CD4-positive, alpha-beta T cell (primary cell): ENCODE measurements at places on chromosomes 6 and 20.
A peak's percentile ranks its signal among the peaks of the same experiment; 100 is the strongest.

DNA sequence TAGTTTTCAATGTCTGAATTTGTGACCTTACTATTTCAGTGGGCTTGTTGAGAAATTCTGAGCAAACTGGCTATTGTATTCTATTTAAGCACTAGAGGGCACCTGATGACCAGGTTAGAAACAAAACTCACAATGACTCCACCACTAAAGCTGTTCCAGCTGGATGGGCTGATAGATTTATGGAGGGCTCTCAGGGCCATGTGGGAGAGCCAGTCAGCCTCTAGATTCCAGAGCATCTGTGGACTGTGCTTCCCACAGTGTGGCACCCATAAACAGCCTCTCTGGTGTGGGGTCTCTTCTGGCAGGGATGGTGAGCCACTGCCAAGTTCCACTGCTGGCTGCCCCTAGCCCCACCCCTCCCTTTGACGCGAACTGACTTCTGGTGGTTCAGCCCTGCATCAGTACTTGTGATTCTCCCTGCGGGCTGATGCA lies 29.2 kb downstream of the C6orf58 start:
- H3K4me1 ChIP-seq: no peaks in the 10 kb centered on the region
- no peak overlapping the region for H3K4me3 ChIP-seq
- H3K27me3 ChIP-seq: no peaks in the 10 kb centered on the region
- no peak overlapping the region for H3K27ac ChIP-seq

GRCh38 chr20:43904827-43905177 lies 9.8 kb upstream of the TOX2 start:
- no peak overlapping the region for H3K4me3 ChIP-seq
- H3K36me3 ChIP-seq: no peaks in the 10 kb centered on the region
- H3K4me1 ChIP-seq: no peaks in the 10 kb centered on the region
- no peak for DNase-seq

- peaks cover 41% of the 10 kb centered on the region for H3K4me1 ChIP-seq
- no peaks in the 10 kb centered on the region for H3K36me3 ChIP-seq
- peak overlapping the region; percentile 92 for H3K4me3 ChIP-seq
- no peaks in the 10 kb centered on the region for H3K27me3 ChIP-seq
- peak overlapping the region; percentile 67 for H3K27ac ChIP-seq
Measured at GRCh38 chr6:26156850-26157250, 69.6 kb downstream of the HFE start.

DNA sequence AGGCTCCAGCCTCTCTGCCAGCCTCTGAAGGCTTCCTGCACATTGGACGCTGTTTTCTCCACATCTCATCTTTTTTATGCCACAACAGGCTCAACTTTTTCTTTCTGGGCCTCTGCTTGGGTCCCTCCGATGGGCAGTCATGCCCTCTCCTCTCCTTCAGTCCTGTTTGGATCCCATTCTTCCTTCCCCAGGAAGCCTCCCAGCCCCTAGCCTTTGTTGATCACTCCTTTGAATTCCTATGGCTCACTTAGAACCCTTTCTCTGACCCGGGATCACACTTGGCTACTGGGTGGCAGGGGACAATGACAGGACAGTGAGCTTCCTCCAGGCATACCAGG lies 4.5 kb downstream of the SLA2 start:
- no peak for DNase-seq
- no peak overlapping the region for H3K4me3 ChIP-seq
- H3K36me3 ChIP-seq: peaks cover 37% of the 10 kb centered on the region
- peak overlapping the region; percentile 15 for H3K27ac ChIP-seq

GRCh38 chr20:45361793-45362192 lies 1.2 kb upstream of the SYS1 start:
- DNase-seq: no peak
- no peak overlapping the region for H3K4me3 ChIP-seq
- H3K36me3 ChIP-seq: peaks cover 17% of the 10 kb centered on the region

- no peak for DNase-seq
- no peak overlapping the region for H3K27ac ChIP-seq
- peaks cover 94% of the 10 kb centered on the region for H3K36me3 ChIP-seq
- H3K27me3 ChIP-seq: no peaks in the 10 kb centered on the region
- H3K4me3 ChIP-seq: no peak overlapping the region
- peaks cover 24% of the 10 kb centered on the region for H3K4me1 ChIP-seq
Measured at GRCh38 chr20:48702455-48702913, 125.3 kb downstream of the PREX1 start.

- no peaks in the 10 kb centered on the region for H3K36me3 ChIP-seq
- peaks cover 4% of the 10 kb centered on the region for H3K27me3 ChIP-seq
- no peak for DNase-seq
- no peak overlapping the region for H3K27ac ChIP-seq
Measured at GRCh38 chr6:69835414-69836179, 30.8 kb upstream of the COL19A1 start.

DNA sequence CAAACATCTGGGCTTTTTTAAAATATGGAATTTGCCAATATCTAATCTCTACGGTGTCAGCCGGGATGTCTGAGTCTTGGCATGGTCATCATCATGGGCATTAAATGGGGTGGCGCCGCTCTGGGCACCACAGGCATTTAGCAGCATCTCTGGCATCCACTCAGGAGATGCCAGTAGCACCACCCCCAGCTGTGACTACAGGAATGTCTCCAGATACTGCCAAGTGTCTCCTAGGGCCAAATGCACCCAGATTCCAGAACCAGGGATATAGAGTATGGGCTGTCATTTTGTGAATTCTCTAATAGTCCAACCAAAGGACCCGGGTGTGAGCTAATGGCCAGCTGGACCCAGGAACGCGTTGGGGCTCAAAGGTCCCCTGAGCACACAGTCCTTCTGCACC lies 361.0 kb downstream of the TAF4 start:
- H3K36me3 ChIP-seq: no peaks in the 10 kb centered on the region
- H3K4me1 ChIP-seq: no peaks in the 10 kb centered on the region
- DNase-seq: no peak
- no peak overlapping the region for H3K27ac ChIP-seq
- no peaks in the 10 kb centered on the region for H3K27me3 ChIP-seq
- H3K4me3 ChIP-seq: no peak overlapping the region

- no peak overlapping the region for H3K4me3 ChIP-seq
- H3K27ac ChIP-seq: no peak overlapping the region
- peaks cover 20% of the 10 kb centered on the region for H3K4me1 ChIP-seq
- no peak for DNase-seq
Measured at GRCh38 chr20:23122796-23123655, 36.9 kb upstream of the CD93 start.

DNA sequence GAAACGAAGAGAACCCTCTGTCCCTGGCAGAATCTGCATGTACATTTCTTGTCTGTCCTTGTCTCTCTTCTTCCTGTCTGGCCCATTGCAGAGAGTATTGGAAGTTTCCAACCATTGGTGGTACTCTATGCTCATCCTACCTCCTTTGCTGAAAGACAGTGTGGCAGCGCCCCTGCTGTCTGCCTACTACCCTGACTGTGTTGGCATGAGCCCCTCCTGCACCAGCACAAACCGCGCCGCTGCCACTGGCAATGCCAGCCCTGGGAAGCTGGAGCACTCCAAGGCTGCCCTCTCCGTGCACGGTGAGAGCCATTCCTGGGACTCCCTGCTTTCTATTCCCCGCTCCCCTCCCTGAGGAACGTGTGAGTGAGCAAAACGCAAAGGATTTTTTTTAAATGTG lies 32.5 kb downstream of the KDM1B start:
- no peaks in the 10 kb centered on the region for H3K4me1 ChIP-seq
- no peak overlapping the region for H3K27ac ChIP-seq
- no peak for DNase-seq
- H3K4me3 ChIP-seq: no peak overlapping the region

- H3K27ac ChIP-seq: no peak overlapping the region
- DNase-seq: no peak
- H3K4me3 ChIP-seq: no peak overlapping the region
- no peaks in the 10 kb centered on the region for H3K4me1 ChIP-seq
Measured at GRCh38 chr6:117352466-117353081, 73.2 kb downstream of the ROS1 start.

- DNase-seq: no peak
- H3K27ac ChIP-seq: no peak overlapping the region
- H3K4me1 ChIP-seq: no peaks in the 10 kb centered on the region
- no peak overlapping the region for H3K4me3 ChIP-seq
Measured at GRCh38 chr6:12258591-12259075, 31.5 kb upstream of the EDN1 start.

DNA sequence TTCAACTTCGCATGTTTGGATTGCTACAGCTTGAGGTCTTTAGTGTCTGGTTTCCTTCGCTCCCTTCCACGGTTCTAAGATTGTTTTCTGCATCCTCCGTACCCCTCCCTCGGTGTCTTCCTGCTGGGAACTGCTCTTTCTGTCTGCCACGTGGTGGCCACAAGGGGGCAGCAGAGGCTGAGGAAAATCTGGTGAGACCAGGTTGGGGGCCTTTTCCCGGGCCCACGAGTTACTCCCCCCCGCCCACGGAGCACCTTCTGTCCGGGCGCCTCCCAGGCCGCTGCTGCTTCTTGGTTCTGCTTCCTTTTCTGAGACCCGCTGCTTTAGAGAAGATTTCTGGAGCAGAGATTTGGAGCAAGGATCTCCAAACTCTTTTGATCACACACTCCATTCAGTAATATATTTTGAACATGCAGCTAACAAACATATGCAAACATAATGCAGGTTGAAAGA lies 21.1 kb upstream of the NOTCH4 start:
- peaks cover 7% of the 10 kb centered on the region for H3K4me1 ChIP-seq
- H3K36me3 ChIP-seq: no peaks in the 10 kb centered on the region
- peak; percentile 83 for DNase-seq
- H3K27me3 ChIP-seq: no peaks in the 10 kb centered on the region
- no peak overlapping the region for H3K4me3 ChIP-seq
- no peak overlapping the region for H3K27ac ChIP-seq

DNA sequence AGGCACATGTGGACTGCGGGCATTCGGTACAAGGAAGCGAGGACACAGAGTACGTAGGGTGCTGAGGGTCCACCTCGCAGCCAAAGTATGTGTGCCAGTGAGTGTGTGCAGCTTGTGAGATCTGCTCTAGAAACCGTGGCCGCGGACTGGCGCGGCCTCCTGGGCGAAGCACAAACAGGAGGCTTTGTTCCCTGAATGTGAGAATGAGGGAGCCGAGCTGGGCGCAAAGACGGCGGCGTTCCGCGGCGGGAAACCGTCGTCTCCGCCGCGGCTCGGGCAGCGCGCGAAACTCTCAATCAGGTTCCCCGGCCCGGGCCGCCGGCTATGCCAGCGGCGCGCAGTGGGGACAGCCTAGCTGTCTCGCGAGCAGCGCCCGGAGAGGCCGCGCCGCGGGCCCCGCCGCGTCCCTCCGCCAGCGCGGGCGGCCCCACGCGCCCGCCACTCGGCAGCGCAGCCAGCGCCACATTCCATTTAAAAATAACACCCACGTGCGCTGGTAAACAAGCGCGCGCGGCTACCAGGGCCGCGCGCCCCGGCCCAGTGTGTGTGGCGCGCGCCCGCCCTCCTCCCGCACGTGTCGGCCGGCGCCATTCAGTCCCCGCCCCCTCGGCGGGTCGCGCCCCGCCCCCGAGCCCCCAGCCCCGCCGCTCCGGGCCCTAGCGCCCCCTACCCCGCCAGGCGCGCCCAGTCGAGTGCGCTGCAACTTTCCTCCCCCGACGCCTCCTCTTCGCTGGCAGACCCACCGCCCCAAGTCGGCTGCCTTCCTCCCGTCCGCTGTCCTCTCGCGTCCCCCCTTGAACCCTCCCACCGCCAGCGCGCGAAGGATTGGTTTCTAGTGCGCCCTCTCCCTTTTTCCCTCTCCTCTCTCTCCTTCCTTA lies 3.0 kb upstream of the FOXO3 start:
- H3K27ac ChIP-seq: peak overlapping the region; percentile 100
- peak overlapping the region; percentile 99 for H3K4me3 ChIP-seq
- peak; percentile 78 for DNase-seq

- H3K4me3 ChIP-seq: no peak overlapping the region
- H3K4me1 ChIP-seq: peaks cover 47% of the 10 kb centered on the region
- no peaks in the 10 kb centered on the region for H3K36me3 ChIP-seq
- no peaks in the 10 kb centered on the region for H3K27me3 ChIP-seq
- no peak for DNase-seq
- H3K27ac ChIP-seq: no peak overlapping the region
Measured at GRCh38 chr6:144340541-144341371, 55.6 kb downstream of the UTRN start.

DNA sequence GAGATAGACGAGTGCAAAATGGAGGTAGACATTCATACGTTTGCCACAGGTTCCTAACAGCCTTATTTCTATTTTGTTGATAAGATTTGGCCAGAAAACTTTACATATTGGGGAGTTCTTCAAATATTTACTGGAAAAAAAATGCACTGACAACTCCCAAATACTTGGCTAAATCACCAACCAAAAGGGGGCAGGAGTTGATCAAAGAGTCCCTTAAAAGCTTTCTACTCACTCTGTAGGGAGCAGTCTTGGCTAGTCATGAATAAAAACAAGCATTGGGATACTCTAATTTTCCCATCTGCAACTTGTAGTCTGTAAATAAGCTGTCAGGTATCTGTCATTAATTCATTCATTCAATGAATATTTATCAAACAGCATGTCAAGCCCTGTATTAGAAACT lies 18.4 kb downstream of the TENT5A start:
- H3K4me3 ChIP-seq: no peak overlapping the region
- no peaks in the 10 kb centered on the region for H3K36me3 ChIP-seq
- H3K27ac ChIP-seq: no peak overlapping the region

DNA sequence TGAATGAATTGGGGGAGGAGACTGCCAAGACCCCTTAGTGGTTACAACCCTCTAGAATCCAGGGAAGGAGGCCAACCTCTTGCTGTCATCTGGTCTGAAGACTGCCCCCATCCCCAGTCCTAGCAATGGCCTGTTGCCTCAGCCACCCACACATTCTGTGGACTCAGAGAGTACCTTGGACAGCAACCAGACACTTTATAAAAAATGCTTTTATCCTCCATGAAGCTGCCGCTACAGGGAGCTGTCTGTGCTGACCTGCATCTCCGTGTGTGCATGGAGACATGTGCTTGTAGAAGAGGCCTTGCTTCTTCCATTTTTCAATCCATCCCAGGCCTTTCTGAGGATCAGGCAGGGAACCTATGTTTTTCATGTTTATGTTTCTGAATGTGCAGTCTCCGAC lies 15.2 kb downstream of the CDH22 start:
- no peak overlapping the region for H3K4me3 ChIP-seq
- H3K4me1 ChIP-seq: no peaks in the 10 kb centered on the region
- no peak for DNase-seq
- no peaks in the 10 kb centered on the region for H3K36me3 ChIP-seq

DNA sequence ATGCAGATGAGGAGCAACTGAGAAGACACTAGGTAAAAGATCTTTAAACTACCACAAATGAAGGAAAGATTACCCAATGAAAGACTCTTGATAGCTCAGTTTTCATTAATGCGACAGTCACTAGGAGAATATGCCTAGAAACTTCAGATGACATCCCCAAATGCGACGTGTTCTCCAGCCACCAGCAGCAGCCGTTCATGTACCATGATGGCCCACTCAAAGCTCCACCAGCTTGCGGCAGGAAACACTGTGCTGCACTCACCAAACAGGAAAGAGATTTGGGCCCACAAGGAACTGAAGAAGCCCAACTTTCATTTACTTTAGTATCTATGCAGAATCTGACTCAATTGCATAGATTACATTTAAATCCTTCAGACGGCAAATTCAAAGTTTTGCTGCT lies 7.5 kb downstream of the DIDO1 start:
- peak overlapping the region; percentile 34 for H3K4me3 ChIP-seq
- peaks cover 83% of the 10 kb centered on the region for H3K4me1 ChIP-seq
- H3K27me3 ChIP-seq: no peaks in the 10 kb centered on the region
- peaks cover 4% of the 10 kb centered on the region for H3K36me3 ChIP-seq
- peak; percentile 41 for DNase-seq
